ENCODE measurements at places on chromosomes 12 and 14. TPM values are rescaled to one million over a fixed set of nuclear protein-coding genes. Genes with fewer than 3 reads are reported as not detected.
A peak's percentile ranks its signal among the peaks of the same experiment; 100 is the strongest.

DNA sequence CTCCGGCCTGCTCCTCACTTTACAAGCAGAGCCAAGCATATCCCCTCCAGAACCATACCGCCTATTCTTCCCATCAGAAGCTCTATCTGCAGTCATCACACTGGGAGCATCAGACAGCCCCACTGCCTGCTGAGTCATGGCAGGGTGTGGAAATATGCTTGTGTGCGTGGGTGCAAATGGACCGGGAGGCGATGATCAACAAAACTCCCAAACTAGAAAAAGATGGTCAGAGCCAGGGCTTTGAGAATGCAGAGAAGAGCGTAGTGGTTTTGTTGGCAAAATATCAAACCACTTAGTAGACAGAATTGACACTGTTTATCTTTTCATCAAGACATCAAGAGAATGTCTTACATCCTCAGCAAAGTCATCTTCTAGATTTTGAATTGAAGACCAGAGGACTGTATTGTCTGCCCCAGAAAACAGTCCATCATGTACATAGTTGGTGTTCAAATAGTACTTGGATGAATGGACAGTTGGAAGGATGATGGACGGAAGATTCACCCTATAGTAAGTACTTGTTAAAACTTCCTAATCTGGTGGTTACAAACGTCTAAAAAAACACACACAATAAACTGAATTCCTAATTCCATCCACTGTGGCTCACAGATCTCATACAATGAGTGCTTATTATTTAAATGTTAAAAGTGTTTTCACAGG, 54.9 kb downstream of the VWF start:
- peaks cover 19% of the 10 kb centered on the region for H3K4me1 ChIP-seq
- peaks cover 12% of the 10 kb centered on the region for H3K27me3 ChIP-seq
- H3K4me3 ChIP-seq = no peak overlapping the region
- no peak for DNase-seq

DNA sequence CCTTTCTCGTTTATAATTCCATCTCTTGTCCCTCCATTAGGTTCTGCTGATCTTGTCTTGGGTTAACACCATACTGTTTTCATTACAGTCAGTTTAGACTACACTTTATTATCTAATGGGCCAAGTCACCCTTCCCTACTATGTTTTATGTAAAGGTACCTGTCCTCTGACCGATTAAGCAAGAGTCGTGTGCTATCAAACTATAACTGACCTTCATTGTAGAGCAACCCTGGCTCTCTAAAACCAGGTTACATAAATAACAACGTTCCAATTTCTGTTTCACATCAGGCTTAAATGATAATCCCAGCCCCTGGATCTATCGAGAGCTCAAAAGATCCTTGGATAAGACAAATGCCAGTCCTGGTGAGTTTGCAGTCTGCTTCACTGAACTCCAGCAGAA, 16.7 kb downstream of the OAS2 start:
- DNase-seq = no peak
- peaks cover 94% of the 10 kb centered on the region for H3K36me3 ChIP-seq
- no peak overlapping the region for H3K27ac ChIP-seq
- H3K27me3 ChIP-seq = no peaks in the 10 kb centered on the region
- H3K4me1 ChIP-seq = peaks cover 25% of the 10 kb centered on the region
- no peak overlapping the region for H3K4me3 ChIP-seq

DNA sequence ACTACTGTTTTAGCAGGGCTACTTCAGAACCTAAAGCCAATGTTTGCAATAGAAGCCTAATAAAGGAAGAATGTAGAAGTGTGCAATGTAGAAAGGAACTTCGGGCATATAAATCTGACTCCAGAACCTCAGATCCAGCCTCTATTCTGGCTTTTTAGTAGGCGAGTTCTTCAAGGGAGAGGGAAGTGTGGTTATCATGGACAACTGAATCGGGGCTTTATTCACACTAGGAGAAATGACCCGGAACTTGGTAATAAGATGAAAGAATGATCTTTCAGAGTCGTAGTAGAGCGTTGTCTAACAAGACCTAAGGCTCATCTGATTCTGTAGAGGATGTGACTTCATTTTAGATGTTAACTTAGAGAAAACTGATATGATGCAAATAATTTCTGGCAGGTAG, 72.9 kb downstream of the CRADD start:
- peaks cover 17% of the 10 kb centered on the region for H3K36me3 ChIP-seq
- H3K27me3 ChIP-seq = no peaks in the 10 kb centered on the region
- H3K4me1 ChIP-seq = peaks cover 17% of the 10 kb centered on the region

GRCh38 chr14:78904094-78904493, 733.9 kb downstream of the NRXN3 start:
- H3K27me3 ChIP-seq = no peaks in the 10 kb centered on the region
- DNase-seq = no peak
- no peaks in the 10 kb centered on the region for H3K36me3 ChIP-seq

- no peaks in the 10 kb centered on the region for H3K36me3 ChIP-seq
- peak overlapping the region; percentile 62 for H3K27ac ChIP-seq
- peaks cover 13% of the 10 kb centered on the region for H3K4me1 ChIP-seq
- DNase-seq = no peak
Measured at GRCh38 chr14:90093942-90094595, 32.3 kb downstream of the KCNK13 start.

- H3K27ac ChIP-seq = no peak overlapping the region
- no peaks in the 10 kb centered on the region for H3K27me3 ChIP-seq
- DNase-seq = no peak
Measured at GRCh38 chr12:125128439-125129178, 63.4 kb downstream of the AACS start.

The TBX3 gene
- not detected for total RNA-seq

The CIROP gene
- not detected for total RNA-seq

The ITGA5 gene
- 83.5 TPM for total RNA-seq

Measured in activated CD4-positive, alpha-beta T cell treated with anti-CD3 and anti-CD28 coated beads, Interleukin-2, amount 10 ng/mL, durations not matched to agents 7 days and 5 days (primary cell).